ENCODE measurements at places on chromosomes 2 and 18.

DNA sequence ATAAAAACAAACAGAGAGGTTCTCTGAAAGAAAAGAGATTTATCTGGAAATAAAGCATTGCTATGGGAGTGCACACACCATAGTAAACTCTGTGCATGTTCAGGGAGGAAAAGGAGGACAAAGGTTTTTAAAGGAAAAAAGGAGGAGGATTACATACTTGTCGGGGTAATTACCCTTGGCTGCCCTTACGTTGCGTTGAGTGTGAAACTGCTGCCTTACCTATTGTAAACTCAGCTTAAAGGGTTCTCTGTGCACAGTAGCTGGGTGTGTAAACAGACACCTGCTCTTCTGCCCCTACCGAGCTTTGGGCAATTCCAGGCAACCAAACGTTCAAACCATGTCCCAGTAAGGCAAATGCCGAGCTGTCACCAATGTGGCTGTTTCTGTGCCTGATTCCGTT is 29.6 kb upstream of the PXDN start:
- no peaks in the 10 kb centered on the region for H3K36me3 ChIP-seq
- H3K4me3 ChIP-seq = no peak overlapping the region
- H3K4me1 ChIP-seq = peaks cover 6% of the 10 kb centered on the region

GRCh38 chr2:29080886-29081743 is 6.8 kb upstream of the PCARE start:
- no peaks in the 10 kb centered on the region for H3K4me1 ChIP-seq
- no peak for DNase-seq
- no peaks in the 10 kb centered on the region for H3K36me3 ChIP-seq
- H3K27me3 ChIP-seq = no peaks in the 10 kb centered on the region

DNA sequence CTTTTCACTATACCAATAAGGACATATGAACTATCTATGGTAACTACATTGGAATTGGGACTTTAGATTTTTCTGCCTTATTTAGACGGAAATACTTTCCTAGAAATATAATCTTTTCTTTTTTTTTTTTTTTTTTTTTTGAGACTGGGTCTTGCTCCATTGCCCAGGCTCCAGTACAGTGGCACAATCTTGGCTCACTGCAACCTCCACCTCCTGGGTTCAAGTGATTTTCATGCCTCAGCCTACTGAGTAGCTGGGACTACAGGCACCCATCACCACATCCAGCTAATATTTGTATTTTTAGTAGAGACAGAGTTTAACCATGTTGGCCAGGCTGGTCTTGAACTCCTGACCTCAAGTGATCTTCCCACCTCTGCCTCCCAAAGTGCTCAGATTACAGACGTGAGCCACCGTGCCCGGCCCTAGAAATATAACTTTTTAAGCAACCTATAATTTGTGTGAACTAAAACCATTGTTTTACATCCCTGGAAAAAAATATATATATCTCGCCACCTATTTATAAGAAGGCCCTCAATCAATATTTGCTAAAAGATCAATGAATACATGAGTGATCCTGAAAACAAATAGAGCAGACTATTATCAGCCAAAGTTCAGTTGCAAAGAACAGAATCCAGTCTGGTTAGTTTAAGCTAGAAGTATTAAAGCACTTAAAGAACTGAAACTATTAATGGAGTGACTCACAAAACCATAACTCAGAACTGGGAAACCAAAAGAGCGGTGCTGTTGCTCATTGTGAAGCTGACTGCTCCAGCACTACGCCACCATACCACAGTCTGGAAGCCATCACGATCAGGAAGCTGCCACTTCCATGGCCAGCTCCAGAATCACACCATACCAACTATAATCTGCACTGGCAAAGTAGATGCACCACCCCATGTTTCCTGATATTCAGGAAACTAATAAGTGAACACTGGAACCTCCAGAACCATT is 8.4 kb upstream of the HNRNPLL start:
- H3K36me3 ChIP-seq = no peaks in the 10 kb centered on the region
- H3K27ac ChIP-seq = no peak overlapping the region
- H3K27me3 ChIP-seq = no peaks in the 10 kb centered on the region

GRCh38 chr2:176818617-176819016 is 394.0 kb upstream of the HNRNPA3 start:
- no peak overlapping the region for H3K27ac ChIP-seq
- H3K4me1 ChIP-seq = peaks cover 5% of the 10 kb centered on the region
- H3K4me3 ChIP-seq = no peak overlapping the region
- DNase-seq = no peak
- no peaks in the 10 kb centered on the region for H3K36me3 ChIP-seq

- H3K27me3 ChIP-seq = peaks cover 15% of the 10 kb centered on the region
- H3K36me3 ChIP-seq = no peaks in the 10 kb centered on the region
- H3K27ac ChIP-seq = no peak overlapping the region
- H3K4me3 ChIP-seq = no peak overlapping the region
Observed at GRCh38 chr2:31132786-31133185, 5.5 kb downstream of the GALNT14 start.

DNA sequence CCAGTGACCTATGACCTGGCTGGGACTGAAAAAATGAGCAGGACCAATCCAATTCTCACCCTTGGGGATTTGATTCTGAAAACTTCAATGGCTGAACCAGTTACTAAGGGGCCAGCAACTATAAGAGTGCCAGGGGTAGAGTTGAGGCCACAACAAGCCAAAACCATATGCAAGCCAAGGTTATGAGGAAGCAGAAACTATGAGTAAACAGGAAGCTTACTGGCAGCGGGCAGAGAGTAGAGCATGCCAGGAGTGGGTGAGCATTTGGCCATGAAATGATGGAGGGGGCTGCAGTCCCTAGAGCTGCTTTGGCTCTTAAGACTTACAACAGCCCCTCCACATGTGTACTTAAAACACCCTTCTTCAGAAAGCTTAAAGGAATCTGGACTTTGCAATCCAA is 82.4 kb downstream of the RBMS1 start:
- no peaks in the 10 kb centered on the region for H3K36me3 ChIP-seq
- no peak overlapping the region for H3K27ac ChIP-seq
- no peak for DNase-seq
- H3K4me3 ChIP-seq = no peak overlapping the region
- no peaks in the 10 kb centered on the region for H3K4me1 ChIP-seq

Data from iPS DF 6.9 (cell line).